Activated T-helper 17 cell treated with anti-CD3 and anti-CD28 coated beads, Interleukin-2, amount 50 U/mL, for 72 hours (primary cell): ENCODE measurements at places on chromosomes 3 and 15. TPM values are rescaled to one million over a fixed set of nuclear protein-coding genes. Genes with fewer than 3 reads are reported as not detected.

The SLC25A20 gene
- total RNA-seq, result 33.7 TPM

- no peaks in the 10 kb centered on the region for H3K27me3 ChIP-seq
- H3K36me3 ChIP-seq, result peaks cover 10% of the 10 kb centered on the region
- H3K4me1 ChIP-seq, result peaks cover 44% of the 10 kb centered on the region
- no peak overlapping the region for H3K4me3 ChIP-seq
- no peak overlapping the region for H3K27ac ChIP-seq
Observed at GRCh38 chr15:51855612-51856011, 26.2 kb downstream of the TMOD3 start.

- no peaks in the 10 kb centered on the region for H3K27me3 ChIP-seq
- no peak for ATAC-seq
- H3K36me3 ChIP-seq, result no peaks in the 10 kb centered on the region
- H3K27ac ChIP-seq, result no peak overlapping the region
- H3K4me1 ChIP-seq, result no peaks in the 10 kb centered on the region
Observed at GRCh38 chr3:63562323-63562722, 90.2 kb upstream of the SNTN start.

- ATAC-seq, result no peak
- no peak overlapping the region for H3K27ac ChIP-seq
- no peaks in the 10 kb centered on the region for H3K4me1 ChIP-seq
- no peaks in the 10 kb centered on the region for H3K36me3 ChIP-seq
- no peak overlapping the region for H3K4me3 ChIP-seq
Observed at GRCh38 chr3:195140816-195141793, 129.9 kb downstream of the XXYLT1 start.

DNA sequence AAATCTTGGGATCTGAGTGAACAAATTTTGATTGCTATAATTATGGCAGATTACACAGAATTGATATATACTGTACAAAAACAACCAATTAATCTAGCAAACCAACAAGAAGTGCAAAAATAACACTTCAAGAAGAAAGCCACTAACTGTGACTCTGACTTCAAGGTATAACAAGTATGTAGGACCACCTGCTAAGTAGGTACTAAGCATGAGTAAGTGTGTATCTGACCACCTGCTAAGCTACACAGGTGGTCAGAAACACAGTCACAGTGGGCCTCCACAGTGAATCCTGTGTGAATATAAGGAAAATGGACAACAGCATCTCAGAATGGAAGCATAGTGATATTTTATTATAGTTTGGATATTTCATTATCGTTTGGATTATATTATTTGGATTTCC is 14.8 kb upstream of the PLSCR4 start:
- H3K4me3 ChIP-seq, result no peak overlapping the region
- no peak for ATAC-seq
- H3K27me3 ChIP-seq, result peaks cover 5% of the 10 kb centered on the region
- H3K36me3 ChIP-seq, result no peaks in the 10 kb centered on the region
- no peak overlapping the region for H3K27ac ChIP-seq
- no peaks in the 10 kb centered on the region for H3K4me1 ChIP-seq

- H3K4me3 ChIP-seq, result peak overlapping the region; percentile 86
- peaks cover 19% of the 10 kb centered on the region for H3K36me3 ChIP-seq
- peak overlapping the region; percentile 100 for H3K27ac ChIP-seq
- no peaks in the 10 kb centered on the region for H3K27me3 ChIP-seq
- H3K4me1 ChIP-seq, result peaks cover 13% of the 10 kb centered on the region
Observed at GRCh38 chr3:37241880-37242279, 67.5 kb upstream of the LRRFIP2 start.

- H3K4me1 ChIP-seq, result no peaks in the 10 kb centered on the region
- H3K4me3 ChIP-seq, result no peak overlapping the region
- H3K27me3 ChIP-seq, result peaks cover 4% of the 10 kb centered on the region
- no peaks in the 10 kb centered on the region for H3K36me3 ChIP-seq
- peak; percentile 85 for ATAC-seq
Observed at GRCh38 chr15:82108489-82109078, 62.8 kb upstream of the MEX3B start.
